ENCODE measurements at places on chromosomes 7 and 10. TPM values are rescaled to one million over a fixed set of nuclear protein-coding genes. Genes with fewer than 3 reads are reported as not detected.

GRCh38 chr10:51241461-51241860 lies 167.2 kb downstream of the PRKG1 start:
- no peak overlapping the region for H3K4me3 ChIP-seq
- no peaks in the 10 kb centered on the region for H3K36me3 ChIP-seq
- no peak for DNase-seq
- no peak overlapping the region for H3K27ac ChIP-seq
- H3K4me1 ChIP-seq, result peaks cover 3% of the 10 kb centered on the region
- no peaks in the 10 kb centered on the region for H3K27me3 ChIP-seq

VWDE gene
- total RNA-seq, result not detected

LUC7L2 gene
- 41.0 TPM for total RNA-seq

DNA sequence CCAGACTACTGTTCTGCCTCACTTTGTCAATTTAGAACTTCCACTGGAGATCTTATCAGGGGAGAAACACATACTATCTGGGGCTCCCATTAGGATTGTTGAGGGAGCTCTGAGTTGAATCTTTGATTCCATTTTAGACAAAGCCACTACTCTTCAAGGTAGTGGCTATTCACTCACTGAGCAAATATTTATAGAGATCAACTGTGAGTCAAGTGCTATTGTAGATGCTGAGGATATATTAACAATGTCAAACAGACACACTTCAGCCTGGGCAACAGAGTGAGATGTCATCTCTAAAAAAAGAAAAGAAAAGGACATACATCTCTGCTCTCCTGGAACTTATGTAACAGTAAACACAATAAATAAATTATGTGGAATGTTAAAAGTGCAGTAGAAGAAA lies 315.3 kb downstream of the PTEN start:
- no peaks in the 10 kb centered on the region for H3K4me1 ChIP-seq
- DNase-seq, result no peak
- H3K27ac ChIP-seq, result no peak overlapping the region
- no peak overlapping the region for H3K4me3 ChIP-seq
- H3K27me3 ChIP-seq, result no peaks in the 10 kb centered on the region

FAM221A gene
- 10.1 TPM for total RNA-seq

DBNL gene
- 177 TPM for total RNA-seq

DNA sequence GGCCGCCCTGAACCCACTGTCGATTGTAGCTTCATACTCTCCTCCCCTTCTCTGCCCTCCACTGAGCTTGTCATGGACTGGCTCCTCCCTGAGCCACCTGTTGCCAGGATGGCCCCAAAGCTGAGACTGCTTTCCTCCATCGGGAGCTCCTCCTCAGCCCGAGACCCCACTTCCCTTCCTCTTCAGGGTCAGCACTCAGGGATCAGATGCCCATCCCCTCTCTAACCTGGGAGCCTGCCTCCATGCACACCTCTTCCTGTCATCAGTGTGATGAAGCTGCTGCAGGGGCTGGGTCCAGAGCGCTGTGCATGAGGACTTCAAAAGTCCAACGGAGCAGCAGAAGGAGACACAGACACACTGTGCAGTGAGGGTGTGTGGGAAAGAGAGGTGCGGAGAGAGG lies 201.1 kb downstream of the WDR37 start:
- no peaks in the 10 kb centered on the region for H3K36me3 ChIP-seq
- H3K27me3 ChIP-seq, result no peaks in the 10 kb centered on the region
- no peak overlapping the region for H3K4me3 ChIP-seq
- no peaks in the 10 kb centered on the region for H3K4me1 ChIP-seq
- no peak overlapping the region for H3K27ac ChIP-seq
- DNase-seq, result no peak

ELMO1 gene
- 40.8 TPM for total RNA-seq

ERVW-1 gene
- not detected for total RNA-seq

DNA sequence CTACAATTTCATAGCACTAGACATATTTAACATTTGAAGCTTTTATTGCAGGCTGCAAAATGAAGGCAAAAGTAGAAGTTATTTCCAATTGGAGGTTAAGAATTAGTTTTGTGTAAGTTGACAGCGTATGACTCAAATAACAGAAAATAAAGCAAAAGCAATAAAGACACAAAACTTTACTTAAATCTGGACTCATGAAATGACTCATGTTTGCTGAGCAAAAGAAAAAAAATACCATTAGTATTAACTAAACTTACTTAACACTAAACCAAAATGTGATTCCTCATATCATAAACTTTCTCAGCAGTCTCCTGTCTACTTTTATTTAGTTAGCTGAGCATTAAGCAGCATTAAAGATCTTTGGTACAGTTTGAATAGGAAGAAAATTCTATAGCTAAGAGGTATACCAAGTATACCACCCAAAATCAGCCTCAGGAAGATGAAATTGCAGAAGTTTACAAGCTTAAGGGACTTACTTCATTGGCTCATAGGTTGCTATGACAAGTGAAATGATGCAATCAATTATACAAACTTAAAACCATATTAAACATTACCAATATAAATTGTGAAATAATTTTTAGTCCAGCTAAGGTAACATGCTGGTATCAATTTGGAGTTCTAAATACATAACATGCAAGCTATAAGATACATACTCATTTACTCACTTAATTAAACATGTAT lies 1131.4 kb downstream of the XPNPEP1 start:
- H3K27me3 ChIP-seq, result no peaks in the 10 kb centered on the region
- no peak overlapping the region for H3K27ac ChIP-seq
- no peak overlapping the region for H3K4me3 ChIP-seq
- no peak for DNase-seq
- no peaks in the 10 kb centered on the region for H3K36me3 ChIP-seq
- H3K4me1 ChIP-seq, result no peaks in the 10 kb centered on the region

DNA sequence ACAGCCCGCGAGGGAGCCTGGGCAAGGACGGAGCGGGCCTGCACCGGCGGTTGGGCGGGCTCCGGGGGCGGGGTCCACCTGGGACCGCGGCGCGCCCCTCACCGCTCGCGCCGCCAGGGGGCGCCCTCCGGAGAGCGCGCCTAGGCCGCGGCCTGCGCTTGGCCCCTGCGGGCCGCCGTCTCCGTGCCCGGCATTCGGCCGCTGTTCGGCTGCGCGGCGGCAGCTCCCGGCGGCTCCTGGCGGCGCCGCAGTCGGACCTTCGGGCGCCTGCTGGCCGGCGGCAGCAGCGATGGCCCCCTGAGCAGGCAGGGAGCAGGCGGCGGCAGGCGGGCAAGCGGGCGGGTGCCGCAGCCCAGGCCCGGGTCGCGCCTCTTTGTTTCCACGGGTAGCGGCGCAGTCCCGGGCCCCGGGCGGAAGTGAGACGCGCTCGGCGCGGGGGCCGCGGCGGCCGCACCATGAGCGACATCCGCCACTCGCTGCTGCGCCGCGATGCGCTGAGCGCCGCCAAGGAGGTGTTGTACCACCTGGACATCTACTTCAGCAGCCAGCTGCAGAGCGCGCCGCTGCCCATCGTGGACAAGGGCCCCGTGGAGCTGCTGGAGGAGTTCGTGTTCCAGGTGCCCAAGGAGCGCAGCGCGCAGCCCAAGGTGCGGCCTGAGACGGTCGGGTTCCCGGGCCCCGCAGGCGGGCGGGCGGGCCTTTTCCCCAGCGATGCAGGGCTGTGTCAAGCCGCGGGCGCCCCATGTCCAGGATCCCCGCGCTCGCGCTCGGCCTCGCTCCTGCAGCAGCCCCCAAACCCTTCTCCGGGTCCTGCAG lies at the start of gene INTS15:
Gene INTS15 (plus strand): TSS at position 193 of the 816 bp plus-strand sequence. CDS start 263 bp downstream, at position 456.
- H3K27ac ChIP-seq, result peak within 1 kb of the TSS; percentile 86
- peak; percentile 82 for DNase-seq
- H3K36me3 ChIP-seq, result peaks cover 48% of the 10 kb centered on the region
- no peaks in the 10 kb centered on the region for H3K27me3 ChIP-seq

GRCh38 chr7:1579481-1580421 lies 9.9 kb upstream of the PSMG3 start:
- no peaks in the 10 kb centered on the region for H3K36me3 ChIP-seq
- no peak overlapping the region for H3K27ac ChIP-seq
- no peaks in the 10 kb centered on the region for H3K27me3 ChIP-seq
- no peak overlapping the region for H3K4me3 ChIP-seq
- DNase-seq, result peak; percentile 75

FUOM gene
- total RNA-seq, result 38.5 TPM

DNA sequence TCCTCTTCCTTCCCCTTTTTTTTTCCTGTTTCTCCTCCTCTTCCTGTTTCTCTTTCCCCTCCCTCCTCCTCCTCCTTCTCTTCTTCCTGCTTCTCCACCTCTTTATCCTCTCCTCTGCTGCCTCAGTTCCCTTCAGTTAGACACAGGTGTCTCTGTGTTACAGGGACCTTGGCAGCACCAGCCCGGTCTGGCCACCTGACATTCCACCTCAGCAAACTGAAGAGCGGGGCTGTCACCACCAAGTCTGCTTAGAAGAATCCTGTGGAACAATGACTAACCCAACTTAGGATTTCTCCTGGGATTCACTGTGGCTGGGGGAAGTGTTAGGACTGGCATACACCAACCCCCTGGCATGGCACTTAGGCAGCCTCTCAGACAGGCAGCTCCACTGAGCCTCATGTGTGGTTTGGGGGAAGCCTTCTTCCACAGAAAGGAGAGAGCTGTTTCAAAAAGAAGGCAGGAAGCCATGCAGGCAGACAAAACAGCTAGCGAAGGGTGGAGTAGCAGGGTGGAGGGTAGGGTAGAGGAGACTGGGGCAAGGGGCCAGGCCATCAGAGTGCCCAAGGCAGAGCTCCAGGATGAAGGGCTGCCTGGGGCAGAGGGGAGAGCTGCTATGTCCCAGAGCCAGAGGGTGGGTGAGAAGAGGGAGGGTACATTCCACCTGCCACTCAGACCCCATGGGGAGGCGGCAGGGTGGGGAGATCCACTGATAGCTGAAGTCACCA lies 13.2 kb upstream of the GDF10 start:
- H3K27me3 ChIP-seq, result no peaks in the 10 kb centered on the region
- H3K4me1 ChIP-seq, result no peaks in the 10 kb centered on the region
- H3K4me3 ChIP-seq, result no peak overlapping the region

- H3K4me1 ChIP-seq, result no peaks in the 10 kb centered on the region
- H3K27ac ChIP-seq, result peak overlapping the region; percentile 79
- DNase-seq, result no peak
- H3K4me3 ChIP-seq, result peak overlapping the region; percentile 14
- H3K36me3 ChIP-seq, result no peaks in the 10 kb centered on the region
- no peaks in the 10 kb centered on the region for H3K27me3 ChIP-seq
Observed at GRCh38 chr10:86744067-86744725, 12.2 kb upstream of the BMPR1A start.

DNA sequence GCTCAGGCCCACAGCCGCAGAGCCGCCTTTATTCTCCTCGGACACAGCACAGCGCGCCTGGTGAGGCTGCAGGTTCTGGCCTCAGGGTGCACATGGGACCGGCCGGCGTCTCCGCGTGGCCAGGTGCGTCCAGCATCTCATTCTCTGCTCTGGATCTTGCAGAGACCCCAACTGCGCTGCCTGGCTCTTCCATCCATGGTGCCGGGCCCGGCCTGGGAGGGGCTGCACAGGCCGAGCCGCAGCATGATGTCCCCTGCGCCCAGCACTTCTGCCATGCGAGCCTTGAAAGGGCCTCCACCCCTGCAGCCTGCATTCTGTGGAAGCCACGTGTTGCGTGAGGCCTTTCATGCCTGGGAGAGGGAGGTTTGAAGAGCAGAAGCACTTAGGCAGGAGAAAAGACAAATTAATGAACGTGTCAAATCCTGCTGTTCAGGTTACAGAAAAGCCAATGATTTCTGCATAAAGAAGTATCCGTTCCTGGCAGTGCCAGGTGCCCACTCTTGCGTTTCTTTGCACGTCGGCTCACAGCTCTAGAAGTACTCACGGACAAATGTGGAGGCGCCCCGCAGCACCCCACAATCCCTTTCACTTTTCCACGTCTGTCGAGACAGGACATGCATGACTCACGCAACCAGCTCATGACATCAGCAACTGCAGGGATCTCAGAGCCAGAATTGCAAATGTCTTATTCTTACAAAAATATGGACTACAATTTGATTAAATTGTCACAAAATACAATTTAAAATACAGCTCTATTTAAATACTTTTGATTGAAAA lies 571.4 kb downstream of the DNAJB6 start:
- H3K27ac ChIP-seq, result no peak overlapping the region
- no peak overlapping the region for H3K4me3 ChIP-seq
- no peaks in the 10 kb centered on the region for H3K27me3 ChIP-seq
- H3K4me1 ChIP-seq, result no peaks in the 10 kb centered on the region

DNA sequence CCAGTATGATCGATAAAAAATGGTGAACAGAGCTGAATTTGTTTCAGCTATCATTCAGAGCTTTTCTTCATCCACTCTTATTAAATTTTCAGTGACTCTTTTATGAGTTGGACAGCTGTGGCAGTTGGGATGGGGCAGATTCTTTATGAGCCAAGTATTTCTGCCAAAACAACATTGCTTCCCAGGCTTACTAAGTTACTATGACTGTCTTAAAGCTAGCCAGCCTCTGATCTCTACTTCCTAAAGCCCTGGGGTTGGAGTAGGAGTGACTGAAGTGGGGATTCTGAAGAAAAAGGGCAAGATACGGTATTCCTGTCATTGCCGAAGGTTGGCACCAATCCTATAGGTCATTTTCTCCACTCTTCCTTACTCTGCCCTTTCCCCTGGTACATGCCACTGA lies 12.7 kb downstream of the RPP30 start:
- no peak overlapping the region for H3K27ac ChIP-seq
- DNase-seq, result no peak
- no peaks in the 10 kb centered on the region for H3K27me3 ChIP-seq
- no peaks in the 10 kb centered on the region for H3K4me1 ChIP-seq
- H3K36me3 ChIP-seq, result peaks cover 40% of the 10 kb centered on the region
- no peak overlapping the region for H3K4me3 ChIP-seq

All from ascending aorta (tissue), 2 donors.